Neural progenitor cell (in vitro differentiated cells): ENCODE measurements at places on chromosomes 11 and 22. TPM values are rescaled to one million over a fixed set of nuclear protein-coding genes. Genes with fewer than 3 reads are reported as not detected.
A peak's percentile ranks its signal among the peaks of the same experiment; 100 is the strongest.

GRCh38 chr11:115990004-115990447 lies 485.8 kb upstream of the CADM1 start:
- DNase-seq, result peak; percentile 74

DNA sequence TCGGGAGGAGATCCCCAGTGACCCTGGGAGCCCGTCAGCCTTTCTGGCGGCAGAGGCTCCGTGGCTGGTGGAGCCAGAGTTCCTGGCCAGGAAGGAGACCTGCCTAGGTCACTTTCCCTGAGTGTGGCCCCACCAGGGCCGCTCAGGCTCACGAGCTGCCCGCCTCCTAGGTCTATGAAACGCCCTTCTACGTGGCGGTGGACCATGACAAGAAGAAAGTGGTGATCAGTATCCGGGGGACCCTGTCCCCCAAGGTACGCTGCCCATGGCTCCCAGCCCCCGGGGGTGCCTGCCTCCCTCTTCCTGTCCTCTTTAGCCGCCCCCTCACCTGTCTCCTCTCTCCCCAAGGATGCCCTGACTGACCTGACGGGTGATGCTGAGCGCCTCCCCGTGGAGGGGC lies 17.0 kb upstream of the MYRF start:
- DNase-seq, result no peak

DNA sequence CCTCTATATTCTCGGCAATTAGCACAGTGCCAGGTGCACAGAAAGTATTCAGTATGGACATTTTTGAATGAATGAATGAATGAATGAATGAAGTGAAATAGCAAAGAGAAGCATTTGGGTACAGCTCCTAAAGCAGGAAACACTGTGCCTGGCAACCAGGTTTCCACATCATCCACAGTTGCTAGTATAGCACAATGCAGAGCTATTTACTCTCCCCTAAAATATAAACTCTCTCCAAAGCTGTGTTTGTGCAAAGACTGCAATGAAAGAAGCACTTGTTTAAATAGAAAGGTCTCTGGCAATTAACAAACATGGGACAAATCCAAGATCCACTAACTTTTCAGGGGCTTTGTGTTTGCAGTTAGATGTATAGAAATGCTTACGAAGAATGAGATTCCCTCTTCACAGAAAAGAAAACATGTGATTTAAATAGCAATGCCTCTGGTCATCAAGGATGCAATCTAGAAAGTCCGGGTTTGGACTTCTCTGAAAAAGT lies 103.0 kb upstream of the OPCML start:
- DNase-seq, result no peak

DNA sequence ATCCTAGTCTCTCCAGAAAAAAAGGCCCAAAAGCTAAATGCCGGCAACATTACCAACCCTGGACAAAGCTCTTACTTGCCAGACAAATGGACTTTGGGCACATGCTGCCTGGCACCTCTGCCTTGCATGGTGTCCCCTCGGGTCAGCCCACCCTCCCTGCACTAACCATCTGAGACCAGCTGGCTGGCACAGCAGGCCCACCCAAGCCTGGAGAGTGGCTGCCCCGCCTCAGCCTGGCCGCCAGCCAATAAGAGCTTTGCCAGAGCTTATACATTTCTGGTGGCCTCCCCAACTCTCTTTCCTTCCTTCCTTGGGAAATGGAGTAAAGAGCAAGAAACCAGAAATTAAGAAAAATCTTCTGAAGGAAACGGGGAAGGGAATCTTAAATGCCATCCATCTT lies 24.5 kb downstream of the MCHR1 start:
- DNase-seq, result no peak

DNA sequence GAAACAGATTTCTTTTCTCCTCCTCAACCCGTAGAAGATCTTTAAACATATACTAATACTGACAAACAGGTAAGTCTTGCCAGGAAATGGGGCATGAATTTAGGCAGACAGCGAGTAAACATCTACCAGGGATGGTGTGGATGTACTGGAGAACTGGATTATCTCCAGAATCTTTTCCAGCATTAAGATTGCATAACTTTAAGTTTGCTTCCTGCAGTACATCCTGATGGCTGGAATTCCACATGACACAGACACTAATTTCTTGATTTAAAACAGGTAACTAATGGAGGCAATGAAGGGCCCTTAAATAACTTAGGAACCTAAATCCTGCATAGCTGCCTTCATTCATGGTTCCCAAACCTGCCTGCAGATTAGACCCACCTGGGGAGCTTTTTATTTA lies 40.7 kb downstream of the JHY start:
- DNase-seq, result no peak

DNA sequence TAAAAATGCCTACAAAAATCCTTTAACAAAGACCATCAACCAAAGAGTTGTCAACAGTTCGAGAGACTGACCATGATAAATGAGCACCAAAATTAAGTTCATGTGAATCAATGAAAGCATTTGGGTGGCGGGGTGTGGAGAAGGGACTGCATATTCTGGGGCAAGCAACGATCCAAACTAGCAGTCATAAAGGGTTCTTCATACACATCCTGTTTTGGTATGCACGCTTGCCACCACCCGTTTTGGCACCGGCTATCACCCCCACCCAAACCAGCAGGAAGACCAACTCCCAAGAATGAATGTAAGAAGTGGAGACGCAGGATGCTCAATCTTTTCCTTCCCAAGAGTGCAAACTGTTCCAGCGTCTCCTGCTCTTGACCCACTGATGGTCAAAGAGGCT lies 80.8 kb downstream of the SGSM3 start:
- no peak for DNase-seq

GRCh38 chr11:65726660-65727059 lies 6.1 kb upstream of the RNASEH2C start:
- DNase-seq, result no peak

DNA sequence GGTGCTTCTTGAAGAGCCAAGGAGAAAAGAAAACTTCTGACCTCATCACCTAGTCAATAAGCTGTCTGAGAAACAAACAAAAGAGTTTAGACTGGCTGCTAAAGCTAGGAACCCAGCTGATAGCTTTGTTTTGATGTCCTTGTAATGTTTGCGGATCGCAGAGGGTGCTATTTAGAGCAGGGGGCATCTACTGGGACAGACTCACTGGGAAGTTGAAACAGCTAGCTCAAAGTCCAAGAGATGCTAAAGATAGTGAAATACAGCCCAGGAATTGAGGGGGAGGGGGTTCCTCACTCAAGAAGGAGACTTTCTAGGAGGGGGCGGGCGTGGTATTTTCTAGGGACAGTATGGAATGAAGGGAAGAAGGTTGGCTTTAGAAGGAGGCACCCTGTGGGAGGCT lies 18.9 kb downstream of the ZBTB16 start:
- peak; percentile 44 for DNase-seq

DNA sequence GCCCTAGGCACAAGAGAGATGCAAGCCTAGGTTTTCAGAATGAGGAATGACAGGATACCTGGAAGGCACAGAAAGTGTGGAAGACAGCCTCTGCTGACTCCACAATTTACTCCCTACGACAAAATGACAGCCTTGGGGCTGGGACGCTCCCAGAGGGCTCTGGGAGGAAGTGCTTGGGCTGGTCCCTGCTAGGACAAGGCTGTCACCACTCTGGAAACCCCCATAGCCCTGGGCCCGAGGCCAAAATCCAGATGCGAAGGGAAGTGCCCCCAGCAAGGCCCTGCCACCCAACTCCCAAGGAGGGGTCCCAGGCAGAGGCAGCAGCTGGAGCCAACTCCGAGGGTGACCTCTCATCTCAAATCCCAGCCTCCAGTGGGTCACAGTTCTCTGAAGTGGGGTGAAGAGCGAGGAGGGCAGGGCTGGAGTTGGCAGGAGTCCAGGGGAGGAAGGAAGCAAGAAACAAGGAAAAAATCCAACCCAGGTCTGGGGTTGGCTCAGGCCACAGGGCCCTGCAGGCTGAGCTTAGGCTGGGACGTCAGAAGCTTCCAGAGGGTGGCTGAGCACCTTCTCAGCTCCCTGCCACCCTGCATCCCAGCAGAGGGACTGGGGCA lies 6.3 kb upstream of the CDC42EP2 start:
- DNase-seq, result no peak

GRCh38 chr22:26502688-26503561 lies 9.3 kb downstream of the TFIP11 start:
- peak; percentile 80 for DNase-seq

Gene BTBD18
- total RNA-seq, result not detected in 2 replicates

Gene DDIAS
- 19.9 and 47.7 TPM in 2 replicates for total RNA-seq
